Upper lobe of left lung (tissue), 6 donors: ENCODE measurements at places on chromosomes 1 and 21.

DNA sequence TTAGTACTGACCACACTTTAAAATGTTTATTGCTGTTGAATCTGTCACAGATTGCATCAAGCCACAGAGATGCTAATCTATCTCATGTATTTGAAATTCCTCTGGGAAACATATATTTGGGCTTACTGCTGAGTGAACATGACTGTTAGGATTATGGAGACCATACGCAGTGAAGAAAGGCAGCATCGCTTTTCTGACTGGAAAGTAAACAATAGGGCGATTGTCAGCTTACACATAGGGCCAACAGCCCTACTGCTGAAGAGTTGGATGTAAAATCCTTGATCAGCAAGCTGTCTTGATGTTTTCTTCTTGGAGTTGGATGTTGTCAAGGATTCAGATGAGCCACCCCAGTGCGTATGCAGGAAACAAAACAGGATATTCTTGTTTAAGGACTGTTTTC is 368.7 kb upstream of the ADGRL2 start:
- no peak for DNase-seq

- DNase-seq, result no peak
Observed at GRCh38 chr1:103561643-103562395, 9.6 kb upstream of the AMY2B start.

DNA sequence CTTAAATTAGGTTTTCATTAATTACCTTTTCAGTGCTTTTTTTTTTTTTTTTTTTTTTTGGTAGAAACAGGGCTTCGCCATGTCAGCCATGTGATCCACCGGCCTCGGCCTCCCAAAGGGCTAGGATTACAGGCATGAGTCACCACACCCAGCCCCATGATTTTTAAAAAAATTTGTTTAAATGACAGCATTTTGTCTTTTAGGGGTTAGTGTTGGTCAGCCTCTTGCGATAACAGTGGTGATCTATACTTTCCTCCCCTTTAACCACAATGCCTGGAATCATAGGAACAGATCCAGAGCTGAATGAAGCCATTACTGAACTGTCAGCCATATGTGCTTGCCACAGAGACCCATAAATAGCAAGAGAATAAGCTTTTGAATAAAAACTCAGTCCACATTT is 73.9 kb downstream of the CACHD1 start:
- no peak for DNase-seq

GRCh38 chr1:25922056-25922970 is 16.1 kb upstream of the STMN1 start:
- DNase-seq, result peak; percentile 91

GRCh38 chr21:29104239-29104708 is 26.2 kb upstream of the MAP3K7CL start:
- DNase-seq, result no peak
